ENCODE measurements at places on chromosomes 11 and 22.

DNA sequence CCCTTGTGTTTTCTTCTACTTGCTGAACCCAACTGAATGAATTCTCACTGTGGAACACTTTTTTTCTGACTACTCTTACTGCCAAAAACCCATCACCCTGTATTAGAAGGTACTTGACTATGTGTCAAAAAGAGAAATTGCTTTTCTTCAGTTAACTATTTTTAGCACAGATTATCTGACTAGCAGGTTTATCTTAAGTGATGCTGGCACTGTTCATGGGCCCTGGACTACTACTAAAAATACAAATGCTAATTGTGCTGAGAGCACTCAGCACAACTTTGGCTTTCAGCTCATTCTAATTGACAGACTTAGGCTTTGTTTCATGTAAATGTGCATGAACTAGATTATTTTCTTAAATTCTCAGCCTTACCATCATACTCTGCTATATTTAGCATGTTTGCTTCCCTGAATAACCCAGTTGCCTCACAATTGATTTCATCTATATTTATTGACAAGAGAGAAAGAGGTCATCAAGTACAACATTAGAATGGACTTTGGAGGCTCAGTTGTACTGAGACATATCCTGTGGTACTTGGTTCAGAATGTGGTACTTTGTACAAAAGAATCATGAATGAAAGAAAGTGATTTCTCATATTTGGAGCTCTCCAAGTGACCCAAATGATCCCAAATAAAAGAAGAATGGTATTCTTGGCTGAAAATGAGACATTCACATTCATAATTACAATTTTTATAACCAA, 478.3 kb downstream of the KCNA4 start:
- DNase-seq: no peak

DNA sequence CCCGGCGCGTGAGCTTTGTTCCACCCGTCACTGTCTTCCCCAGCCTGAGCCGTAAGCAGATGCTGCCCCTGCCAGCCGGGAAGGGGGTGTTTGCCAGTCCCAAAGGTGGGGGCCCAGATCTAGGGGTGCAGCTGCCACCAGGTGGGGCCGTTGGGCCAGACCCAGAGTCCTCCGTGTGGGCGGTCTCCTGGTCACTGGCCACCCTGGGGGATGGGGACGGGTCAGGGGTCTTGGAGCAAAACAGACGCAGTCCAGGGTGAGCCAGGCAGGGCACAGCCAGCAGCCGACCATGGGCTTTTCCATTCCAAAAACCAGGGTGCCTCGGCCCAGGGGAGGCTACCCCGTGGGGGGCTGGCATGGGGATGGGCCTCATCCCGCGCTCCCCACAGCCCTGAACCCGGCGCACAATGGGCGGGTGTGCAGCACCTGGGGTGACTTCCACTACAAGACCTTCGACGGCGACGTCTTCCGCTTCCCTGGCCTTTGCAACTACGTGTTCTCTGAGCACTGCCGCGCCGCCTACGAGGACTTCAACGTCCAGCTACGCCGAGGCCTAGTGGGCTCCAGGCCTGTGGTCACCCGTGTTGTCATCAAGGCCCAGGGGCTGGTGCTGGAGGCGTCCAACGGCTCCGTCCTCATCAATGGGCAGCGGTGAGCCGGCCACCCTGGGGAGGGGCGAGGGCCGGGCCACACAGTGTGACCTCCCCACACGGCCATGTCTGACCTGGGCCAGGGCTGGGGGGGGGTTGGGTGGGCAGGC, 3.5 kb downstream of the MUC5B start:
- no peak for DNase-seq

DNA sequence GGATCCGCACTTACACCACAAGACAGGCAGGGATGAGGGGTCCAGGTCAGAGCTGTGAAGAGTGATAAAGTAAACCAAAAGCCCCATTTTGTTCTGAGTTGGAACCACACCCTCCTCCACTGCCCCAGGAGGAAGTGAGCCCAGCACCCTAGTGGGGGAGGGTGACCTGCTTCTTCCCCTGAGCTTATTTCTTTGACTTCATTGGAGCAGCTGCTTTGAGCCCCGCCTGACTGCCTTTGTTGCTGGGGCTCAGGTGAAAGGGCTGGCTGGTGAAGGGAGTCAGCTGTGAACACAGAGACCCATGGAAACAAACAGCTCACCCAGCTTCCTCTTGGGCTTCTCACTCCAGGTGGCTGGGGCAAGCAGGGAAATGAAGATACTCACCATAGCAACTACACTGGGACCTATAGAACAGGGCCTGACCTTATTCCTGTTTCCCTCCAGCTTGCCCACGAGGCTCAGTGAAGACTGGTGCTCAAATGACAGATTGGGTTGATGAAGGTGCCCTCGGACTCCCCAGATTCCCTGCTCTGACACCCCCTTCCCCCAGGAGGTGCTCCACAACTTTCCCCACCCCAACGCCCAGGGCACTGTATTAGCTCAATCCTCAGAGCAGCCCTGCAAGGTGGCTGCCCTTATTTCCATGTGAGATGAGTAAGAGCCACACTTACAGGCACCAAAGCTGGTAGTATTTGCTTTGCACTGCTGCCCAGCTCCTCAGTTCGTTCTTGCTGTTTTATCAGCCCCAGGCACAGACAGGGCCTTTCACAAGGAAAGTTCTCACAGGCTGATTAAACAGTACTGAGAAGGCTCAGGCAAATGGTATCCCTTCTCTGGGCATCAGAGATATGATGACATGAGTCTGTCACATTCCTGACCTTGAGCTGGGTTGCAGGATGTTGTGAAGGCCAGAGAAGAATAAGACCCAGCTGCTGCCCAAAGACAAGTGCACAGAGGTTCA, 2.4 kb downstream of the UCP2 start:
- peak; percentile 97 for DNase-seq

- no peak for DNase-seq
Observed at GRCh38 chr11:63489879-63490278, 1.1 kb downstream of the PLAAT5 start.

DNA sequence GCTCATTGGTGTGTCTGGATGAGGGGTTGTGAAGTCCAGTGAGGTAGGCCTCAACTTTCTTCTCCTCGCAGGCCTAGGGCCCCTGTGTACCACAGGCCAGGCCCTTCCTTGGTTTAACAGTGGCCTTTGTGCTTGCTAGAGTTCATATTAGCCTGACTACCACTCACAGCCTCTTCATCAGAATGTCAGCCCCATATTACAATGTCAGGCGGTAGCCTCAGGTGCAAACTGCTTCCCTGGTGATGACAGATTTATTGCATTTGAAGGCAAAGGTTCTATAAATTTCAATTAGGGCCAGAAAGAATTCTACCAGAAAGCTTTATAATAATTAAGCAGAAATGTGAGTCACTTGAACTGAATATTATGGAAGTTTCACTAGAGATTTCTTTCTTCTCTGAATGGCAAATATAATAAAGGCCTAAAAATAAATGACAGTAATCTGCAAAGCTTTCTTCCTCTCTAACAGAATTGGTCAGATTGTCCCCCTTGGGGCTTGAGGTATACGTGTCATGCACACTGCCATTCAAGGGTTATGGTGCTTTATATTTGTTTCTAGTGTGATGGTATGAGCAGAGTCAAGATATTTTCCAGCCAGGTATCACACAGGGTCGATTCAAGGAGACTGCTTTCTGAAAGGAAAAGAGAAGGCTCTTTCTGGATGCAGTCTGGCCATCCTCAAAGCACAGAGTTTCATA, 210.3 kb downstream of the CWF19L2 start:
- no peak for DNase-seq

DNA sequence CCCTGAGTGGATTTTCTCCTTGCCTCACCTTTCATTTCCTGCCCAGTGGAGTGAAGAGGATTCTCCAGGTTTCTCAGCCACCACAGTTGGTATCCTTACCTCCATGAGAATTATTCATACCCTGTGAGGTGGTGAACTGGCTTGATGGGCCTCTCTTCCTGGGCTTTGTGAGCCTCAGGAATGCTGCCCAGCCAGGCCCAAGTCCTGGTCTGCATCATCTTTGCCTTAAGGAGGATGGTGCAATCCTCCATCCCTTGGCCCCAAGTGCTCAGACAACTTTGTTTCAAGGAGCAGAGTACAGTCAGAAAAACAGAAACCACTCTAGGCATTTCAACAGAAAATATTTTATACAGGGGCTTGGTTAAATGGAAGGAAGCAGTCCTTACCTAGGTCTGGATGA, 114.2 kb upstream of the CADM1 start:
- DNase-seq: no peak

GRCh38 chr11:99422581-99423427, 402.1 kb downstream of the CNTN5 start:
- no peak for DNase-seq

DNA sequence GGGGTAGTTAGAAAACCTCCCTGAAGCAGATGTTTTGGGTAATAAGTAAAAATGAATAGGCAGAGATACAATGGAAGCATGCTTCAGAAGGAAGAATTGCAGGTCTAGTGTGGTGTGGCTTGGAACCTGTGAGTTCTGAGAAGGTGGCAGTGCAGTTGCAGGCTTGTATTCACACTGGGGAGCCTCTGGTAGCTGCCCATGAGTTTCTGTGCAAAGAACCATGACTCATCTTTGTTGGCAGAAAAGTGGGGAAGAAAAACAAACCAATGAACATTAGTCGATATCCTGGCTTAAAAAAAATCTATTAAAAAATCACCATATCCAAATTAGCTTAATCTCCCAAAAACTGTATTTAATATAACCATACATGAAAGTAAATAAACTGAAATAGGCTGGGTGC, 232.6 kb downstream of the FAT3 start:
- DNase-seq: no peak

GRCh38 chr11:93319224-93319839, 11.2 kb upstream of the DEUP1 start:
- DNase-seq: no peak

DNA sequence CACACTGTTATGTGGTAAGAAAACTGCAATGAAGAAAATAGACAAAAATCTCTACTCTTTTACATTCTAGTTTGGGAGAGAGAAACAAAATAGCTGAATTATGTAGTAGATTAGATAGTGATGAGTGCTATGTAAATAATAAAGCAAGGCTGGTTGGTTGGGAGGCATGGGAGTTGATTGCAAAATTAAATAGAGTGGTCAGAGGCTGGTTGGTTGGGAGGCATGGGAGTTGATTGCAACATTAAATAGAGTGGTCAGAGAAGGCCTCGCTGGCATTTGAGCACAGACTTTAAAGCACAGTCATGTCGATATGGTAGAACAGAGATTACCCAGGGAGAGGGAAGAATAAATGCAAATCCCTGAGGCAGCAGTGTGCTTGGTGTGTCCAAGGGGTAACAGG, 22.4 kb downstream of the SIK2 start:
- DNase-seq: no peak

DNA sequence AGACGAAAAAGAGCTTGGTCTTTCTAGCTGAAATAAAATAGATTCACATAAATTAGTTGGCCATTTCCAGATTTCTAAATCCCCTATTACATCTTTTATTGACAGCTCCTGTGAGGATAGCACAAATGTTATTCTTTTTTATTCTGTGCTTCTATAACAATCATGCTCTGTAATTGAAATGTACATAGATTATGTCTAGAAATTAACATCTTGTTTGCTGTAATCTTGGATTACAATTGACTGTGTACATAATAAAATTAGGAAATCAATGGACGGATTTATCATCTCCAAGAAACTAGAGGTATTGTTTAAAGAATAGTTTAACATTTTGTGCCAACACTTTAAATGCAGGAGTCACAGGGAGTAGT, 31.2 kb downstream of the IMMP1L start:
- DNase-seq: no peak

GRCh38 chr22:45007391-45008185, 2.2 kb downstream of the PHF21B start:
- no peak for DNase-seq

GRCh38 chr11:76663912-76664440, 6.6 kb downstream of the LRRC32 start:
- DNase-seq: no peak
